ENCODE measurements at places on chromosomes 3 and 15. TPM values are rescaled to one million over a fixed set of nuclear protein-coding genes. Genes with fewer than 3 reads are reported as not detected.

Gene MASP1
- 11.5 TPM for total RNA-seq

Gene FBXO40
- total RNA-seq: not detected

Gene SCG3
- not detected for total RNA-seq

Gene DLEC1
- 2.0 TPM for total RNA-seq

Gene CHRD
- total RNA-seq: 20.3 TPM

Gene HAPLN3
- 11.1 TPM for total RNA-seq

Gene SCG5
- total RNA-seq: 5.0 TPM

Gene GNAT1
- total RNA-seq: not detected

Gene CCK
- not detected for total RNA-seq

Gene WDR93
- total RNA-seq: 0.98 TPM

Gene TJP1
- total RNA-seq: 92.8 TPM

- DNase-seq: no peak
These were observed 23.2 kb downstream of the USP13 start for GRCh38 chr3:179676081-179676480.

- no peak for DNase-seq
These were observed 135.0 kb upstream of the CCNL1 start for GRCh38 chr3:157294953-157295352.

GRCh38 chr3:37163262-37164015, 10.9 kb downstream of the LRRFIP2 start:
- no peak for DNase-seq

DNA sequence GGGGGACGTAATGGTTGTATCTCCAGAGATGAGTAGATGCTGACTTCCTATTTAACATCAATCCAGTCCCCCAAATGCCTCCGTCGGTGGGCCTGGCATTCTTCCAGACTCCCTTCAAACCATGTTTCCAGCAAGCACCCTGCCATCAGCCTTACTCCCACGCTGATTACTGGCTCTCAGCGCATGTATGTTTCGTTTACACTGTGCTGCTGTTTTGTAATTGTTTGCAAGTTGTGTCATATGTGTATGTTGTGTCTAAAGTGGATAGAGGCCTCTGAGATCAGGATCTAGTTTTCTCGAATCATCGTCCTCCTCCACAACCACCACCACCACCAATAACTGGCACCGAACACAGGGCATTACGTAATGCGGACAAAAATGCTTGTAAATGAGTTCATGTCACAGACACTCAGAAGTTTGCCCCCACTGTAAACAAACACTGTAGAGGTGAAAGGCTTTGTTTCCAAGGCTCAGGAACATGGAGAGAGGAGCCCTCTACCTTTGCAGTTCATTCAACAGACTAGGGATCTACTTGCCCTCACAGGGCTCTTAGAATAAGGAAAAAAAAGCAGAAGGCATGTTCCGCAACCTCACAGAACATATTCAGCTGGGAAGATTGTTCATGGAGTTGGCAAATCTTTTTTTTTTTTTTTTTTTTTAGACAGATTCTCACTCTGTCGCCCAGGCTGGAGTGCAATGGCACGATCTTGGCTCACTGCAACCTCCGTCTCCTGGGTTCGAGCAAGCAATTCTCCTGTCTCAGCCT, 46.1 kb upstream of the SEMA4B start:
- peak; percentile 72 for DNase-seq

GRCh38 chr15:25481208-25481859, 42.5 kb upstream of the UBE3A start:
- DNase-seq: no peak

GRCh38 chr3:155130001-155130400, 49.9 kb downstream of the MME start:
- no peak for DNase-seq

- DNase-seq: no peak
These were observed 34.1 kb upstream of the HES1 start for GRCh38 chr3:194101592-194102432.

- no peak for DNase-seq
These were observed 87.3 kb upstream of the PROK2 start for GRCh38 chr3:71872256-71872655.

- DNase-seq: no peak
These were observed 156.2 kb downstream of the PLCL2 start for GRCh38 chr3:17040990-17041377.

DNA sequence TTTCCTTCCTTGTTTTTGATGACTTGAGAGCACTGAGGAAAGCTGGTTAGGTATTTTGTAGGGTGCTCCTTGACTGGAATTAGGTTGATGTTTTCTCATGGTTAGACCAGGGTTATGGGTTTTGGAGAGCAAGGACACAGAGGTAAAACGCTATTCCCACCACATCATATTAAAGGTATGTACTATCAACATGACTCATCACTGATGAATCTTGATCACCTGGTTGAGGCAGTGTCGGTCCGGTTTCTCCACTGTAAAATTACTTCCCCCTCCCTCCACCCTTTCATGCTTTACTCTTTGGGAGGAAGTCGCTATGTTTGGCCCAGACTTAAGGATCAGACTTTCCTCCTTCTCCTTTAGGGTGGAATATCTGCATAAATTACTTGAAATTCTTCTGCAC, 201.6 kb downstream of the EDEM1 start:
- DNase-seq: peak; percentile 28

DNA sequence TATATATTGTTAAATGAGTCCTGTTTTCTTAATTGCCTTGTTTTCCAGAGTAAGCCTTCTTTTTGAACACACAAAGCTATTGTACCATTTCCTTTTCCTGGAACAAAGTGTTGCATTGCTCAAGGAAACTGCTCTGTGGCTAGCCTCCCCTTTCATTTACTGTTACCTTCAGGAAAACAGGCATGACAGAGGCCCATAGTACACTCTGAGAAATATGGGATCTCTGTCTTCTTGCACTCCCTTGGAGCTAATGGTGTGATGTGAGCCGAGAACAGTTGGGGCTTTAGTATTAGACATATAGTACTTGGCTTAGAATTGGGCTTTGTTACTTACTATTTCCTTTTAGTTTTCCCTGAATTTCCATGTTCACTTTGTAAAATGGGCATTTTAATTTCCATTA, 193.7 kb downstream of the GHSR start:
- DNase-seq: no peak

DNA sequence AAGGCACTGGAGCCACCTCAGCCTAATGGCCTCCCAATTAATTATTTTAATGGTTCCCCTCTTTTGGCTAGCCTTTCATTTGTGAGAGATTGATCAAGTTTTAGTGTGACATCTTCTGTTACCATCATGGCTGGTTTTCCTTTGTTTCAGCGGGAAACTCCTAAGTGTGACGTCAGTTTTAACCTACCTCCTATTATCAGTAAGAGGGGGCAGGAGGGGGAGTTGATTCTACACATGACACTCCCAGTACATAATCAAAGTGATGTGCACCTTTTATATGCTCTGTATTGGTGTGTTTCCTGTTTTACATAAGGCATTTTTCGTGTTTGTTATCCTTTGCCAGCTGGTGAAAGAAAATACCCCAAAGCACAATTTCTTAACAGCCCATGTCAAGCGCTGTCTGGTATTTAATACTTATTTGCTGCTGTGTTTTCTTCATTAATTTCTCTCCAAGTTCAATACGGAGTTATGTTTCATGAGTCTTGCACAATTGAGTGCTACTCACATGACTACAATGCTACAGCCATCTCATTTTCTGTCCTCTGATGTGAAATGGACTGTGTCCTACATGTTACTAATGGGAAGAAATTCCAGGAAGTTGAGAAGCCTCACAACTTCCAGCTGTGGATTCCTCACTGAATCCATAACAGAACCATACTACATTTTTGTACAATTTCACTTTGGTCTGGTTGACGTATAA, 52.2 kb upstream of the POLR2M start:
- no peak for DNase-seq

DNA sequence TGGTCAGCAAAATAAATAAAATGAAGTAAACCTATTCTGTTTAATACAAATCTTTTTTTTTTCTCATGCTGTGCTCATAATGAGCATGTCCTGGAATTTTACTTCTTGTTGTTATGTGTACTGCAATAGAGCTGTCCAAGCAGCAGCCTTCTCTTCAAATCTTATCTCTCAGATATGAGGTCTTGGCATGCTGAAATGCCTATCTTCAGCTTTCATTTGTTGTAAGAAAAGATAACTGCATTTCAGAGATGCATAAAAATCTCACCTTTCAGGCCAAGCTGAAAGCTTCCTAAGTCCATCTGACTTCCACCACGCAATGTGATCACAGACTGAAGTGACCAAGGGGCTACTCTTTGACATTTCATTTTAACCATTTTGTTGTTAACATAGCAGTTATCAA, 43.5 kb upstream of the LRRC3B start:
- DNase-seq: no peak

- peak; percentile 46 for DNase-seq
These were observed at the start of gene UBA5 for GRCh38 chr3:132660052-132660810. Gene UBA5, plus strand, starts transcription at chr3:132660329. Its CDS starts 209 bp downstream, at chr3:132660538.

GRCh38 chr15:100861511-100861991, 18.1 kb upstream of the ALDH1A3 start:
- DNase-seq: peak; percentile 82

GRCh38 chr3:31305340-31305739, 227.4 kb upstream of the STT3B start:
- DNase-seq: no peak

GRCh38 chr3:191387441-191388077, 57.2 kb upstream of the UTS2B start:
- no peak for DNase-seq

DNA sequence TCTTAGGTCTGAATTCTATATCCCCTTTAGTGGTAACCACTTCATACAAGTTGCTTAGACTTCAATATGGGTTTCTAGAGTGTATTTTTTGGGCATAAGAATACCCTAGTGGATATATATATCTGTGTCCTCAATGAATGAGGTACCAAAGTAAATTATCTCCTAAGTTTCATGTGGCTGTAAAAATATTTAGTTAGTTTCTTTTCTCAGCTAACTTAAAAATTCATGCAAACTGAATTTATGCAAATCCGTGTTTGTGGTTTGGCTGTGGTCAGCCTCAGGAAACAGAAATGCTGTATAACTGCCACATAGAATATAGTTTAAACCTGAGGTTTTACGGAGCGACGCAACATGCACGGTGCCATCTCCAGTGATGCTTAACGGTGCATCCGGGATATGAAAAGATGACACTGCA, 80.3 kb downstream of the PEX5L start:
- DNase-seq: no peak

Data from breast epithelium (tissue), 4 donors.